Common myeloid progenitor, CD34-positive (primary cell): ENCODE measurements at places on chromosomes 12 and 14.

DNA sequence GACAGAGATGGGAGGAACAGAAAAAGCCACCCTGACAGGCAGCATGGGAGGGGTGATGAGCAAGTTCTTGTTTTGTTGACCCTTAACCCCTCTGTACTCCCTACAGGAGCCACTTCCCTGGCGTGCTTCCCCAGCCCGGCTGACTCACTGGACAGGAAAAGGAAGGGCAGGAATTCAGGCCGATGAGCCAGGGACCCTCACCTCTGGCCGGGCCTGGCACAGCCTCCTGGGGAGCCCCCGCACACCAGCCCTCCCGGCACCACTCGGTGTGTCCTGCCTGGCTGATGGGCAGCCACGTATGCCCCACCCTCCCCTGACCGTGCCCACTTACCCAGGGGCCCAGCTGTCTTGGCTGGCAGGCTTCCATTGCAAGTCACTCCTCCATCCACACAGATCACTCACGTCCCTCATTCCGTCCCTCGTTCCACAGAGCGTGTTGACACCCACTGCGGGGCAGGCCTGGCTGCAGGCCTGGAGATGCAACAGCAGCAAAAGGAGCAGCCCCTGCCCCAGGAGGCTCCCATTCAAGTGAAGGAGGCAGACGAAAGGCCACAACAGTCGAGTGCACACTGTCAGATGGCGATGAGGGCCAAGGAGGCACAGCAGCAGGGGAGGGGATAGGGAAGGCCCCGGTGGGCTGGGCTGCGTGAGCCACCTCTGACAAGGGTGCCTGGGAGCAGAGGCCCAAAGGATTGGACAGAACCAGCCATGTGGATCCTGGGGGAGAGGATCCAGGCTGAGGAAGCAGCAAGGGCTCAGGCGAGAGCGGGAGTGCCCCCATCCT, 19.7 kb upstream of the CD9 start:
- no peaks in the 10 kb centered on the region for H3K36me3 ChIP-seq
- H3K27me3 ChIP-seq: no peaks in the 10 kb centered on the region
- H3K27ac ChIP-seq: no peak overlapping the region
- no peak for DNase-seq
- H3K4me1 ChIP-seq: peaks cover 19% of the 10 kb centered on the region
- no peak overlapping the region for H3K4me3 ChIP-seq

- H3K36me3 ChIP-seq: peaks cover 17% of the 10 kb centered on the region
- H3K4me3 ChIP-seq: no peak overlapping the region
- no peak for DNase-seq
- H3K27ac ChIP-seq: no peak overlapping the region
- H3K27me3 ChIP-seq: no peaks in the 10 kb centered on the region
Measured at GRCh38 chr14:102326583-102326982, 7.0 kb downstream of the ZNF839 start.

- H3K4me3 ChIP-seq: no peak overlapping the region
- no peaks in the 10 kb centered on the region for H3K27me3 ChIP-seq
- H3K36me3 ChIP-seq: peaks cover 2% of the 10 kb centered on the region
Measured at GRCh38 chr14:68530443-68530842, 262.4 kb downstream of the ZFP36L1 start.

GRCh38 chr12:109291521-109292341, 17.4 kb downstream of the FOXN4 start:
- peaks cover 3% of the 10 kb centered on the region for H3K27me3 ChIP-seq
- DNase-seq: peak; percentile 72
- H3K4me3 ChIP-seq: no peak overlapping the region
- H3K4me1 ChIP-seq: peaks cover 15% of the 10 kb centered on the region
- H3K27ac ChIP-seq: no peak overlapping the region
- no peaks in the 10 kb centered on the region for H3K36me3 ChIP-seq

DNA sequence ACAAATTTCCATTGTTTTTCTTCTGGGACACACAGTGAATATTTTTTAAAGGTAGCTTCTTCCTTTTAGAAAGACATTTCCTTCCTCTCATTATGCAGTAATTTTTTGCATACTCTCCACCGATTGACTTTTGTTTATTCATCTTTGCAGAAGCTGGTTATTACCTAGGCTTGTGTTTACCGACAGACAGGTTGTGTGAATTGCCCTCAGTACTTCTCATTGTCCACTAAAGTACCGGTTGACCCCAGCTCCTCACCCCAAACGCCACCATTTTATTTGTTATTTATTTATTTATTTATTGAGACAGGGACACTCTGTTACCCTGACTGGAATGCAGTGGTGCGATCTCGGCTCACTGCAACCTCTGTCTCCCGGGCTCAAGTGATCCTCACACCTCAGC, 63.4 kb upstream of the MYL2 start:
- no peaks in the 10 kb centered on the region for H3K36me3 ChIP-seq
- H3K4me3 ChIP-seq: no peak overlapping the region
- H3K27ac ChIP-seq: no peak overlapping the region

DNA sequence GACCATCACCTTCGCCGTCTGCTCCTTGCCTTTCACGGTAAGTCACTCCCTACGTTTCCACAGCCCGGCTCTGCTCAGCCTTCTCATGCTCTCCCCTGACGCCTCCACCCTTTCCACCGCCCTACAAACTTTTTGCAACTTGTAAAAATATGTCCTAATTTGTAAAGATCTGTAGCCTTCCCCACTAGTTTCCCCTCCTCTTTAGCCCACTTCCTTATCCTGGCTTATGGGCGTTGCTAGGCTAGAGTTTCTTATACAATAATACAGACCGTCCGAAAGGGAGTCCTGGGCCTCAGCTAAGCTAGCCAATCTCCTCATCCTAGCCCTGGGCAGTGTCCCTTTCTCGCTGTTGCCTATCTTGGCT, 1.2 kb downstream of the PTGER2 start:
- no peaks in the 10 kb centered on the region for H3K27me3 ChIP-seq
- no peak for DNase-seq
- peaks cover 2% of the 10 kb centered on the region for H3K36me3 ChIP-seq
- H3K4me1 ChIP-seq: peaks cover 83% of the 10 kb centered on the region
- peak overlapping the region; percentile 75 for H3K27ac ChIP-seq

DNA sequence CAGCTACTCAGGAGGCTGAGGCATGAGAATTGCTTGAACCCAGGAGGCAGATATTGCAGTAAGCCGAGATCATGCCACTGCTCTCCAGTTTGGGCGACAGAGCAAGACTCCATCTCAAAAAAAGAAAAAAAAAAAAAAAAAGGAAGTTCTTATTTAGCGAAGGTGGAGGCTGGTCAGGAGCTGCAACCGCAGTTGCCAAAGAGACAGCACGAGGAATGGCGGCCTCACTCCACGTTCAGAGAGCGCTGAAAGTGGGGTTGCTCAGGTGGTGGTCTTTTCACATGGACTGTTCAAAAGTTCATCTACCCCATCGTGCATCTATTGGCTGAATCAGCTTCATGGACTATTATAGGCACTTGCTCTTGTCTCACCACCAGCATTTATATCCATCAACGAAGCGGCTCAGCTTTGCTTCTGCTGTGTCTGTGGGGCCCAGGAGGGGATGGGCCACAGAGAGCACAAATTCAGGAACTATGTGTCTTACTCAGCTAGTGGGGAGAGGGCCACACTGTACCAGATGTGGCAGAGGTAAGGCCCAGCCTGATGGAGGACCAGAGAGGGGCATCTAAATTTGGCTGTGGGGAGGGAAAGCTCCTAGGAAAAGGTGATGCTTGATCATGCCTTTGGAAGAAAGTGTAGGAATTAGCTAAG, 27.3 kb downstream of the SLC25A47 start:
- no peaks in the 10 kb centered on the region for H3K27me3 ChIP-seq
- DNase-seq: peak; percentile 46
- H3K4me3 ChIP-seq: no peak overlapping the region
- H3K4me1 ChIP-seq: no peaks in the 10 kb centered on the region
- no peak overlapping the region for H3K27ac ChIP-seq

GRCh38 chr12:1688086-1688710, 2.7 kb upstream of the ADIPOR2 start:
- H3K27ac ChIP-seq: no peak overlapping the region
- peaks cover 8% of the 10 kb centered on the region for H3K4me1 ChIP-seq
- no peak for DNase-seq

DNA sequence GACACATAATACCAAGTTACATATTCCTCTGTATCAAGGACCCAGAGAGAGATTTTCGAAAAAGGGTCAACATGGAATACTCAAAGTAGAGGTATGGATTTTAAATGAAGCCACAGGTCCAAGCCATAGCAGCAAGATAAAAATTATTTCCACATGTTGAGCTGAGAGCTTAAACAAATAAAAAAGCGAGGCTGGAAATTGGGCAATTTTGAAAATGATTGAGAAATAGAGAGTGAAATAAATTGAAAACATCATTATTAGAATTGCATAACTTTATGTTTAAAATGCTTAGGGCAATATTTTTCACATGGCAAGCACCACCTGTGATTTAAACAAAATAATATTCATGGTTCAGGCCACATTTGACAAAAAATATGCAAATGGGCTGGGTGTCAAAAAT, 1251.0 kb upstream of the USP15 start:
- H3K4me1 ChIP-seq: no peaks in the 10 kb centered on the region
- H3K27me3 ChIP-seq: no peaks in the 10 kb centered on the region
- H3K27ac ChIP-seq: no peak overlapping the region
- H3K36me3 ChIP-seq: no peaks in the 10 kb centered on the region

- H3K4me3 ChIP-seq: no peak overlapping the region
- H3K27ac ChIP-seq: no peak overlapping the region
- no peak for DNase-seq
- peaks cover 32% of the 10 kb centered on the region for H3K27me3 ChIP-seq
Measured at GRCh38 chr12:113151655-113152054, 2.1 kb downstream of the CFAP73 start.

DNA sequence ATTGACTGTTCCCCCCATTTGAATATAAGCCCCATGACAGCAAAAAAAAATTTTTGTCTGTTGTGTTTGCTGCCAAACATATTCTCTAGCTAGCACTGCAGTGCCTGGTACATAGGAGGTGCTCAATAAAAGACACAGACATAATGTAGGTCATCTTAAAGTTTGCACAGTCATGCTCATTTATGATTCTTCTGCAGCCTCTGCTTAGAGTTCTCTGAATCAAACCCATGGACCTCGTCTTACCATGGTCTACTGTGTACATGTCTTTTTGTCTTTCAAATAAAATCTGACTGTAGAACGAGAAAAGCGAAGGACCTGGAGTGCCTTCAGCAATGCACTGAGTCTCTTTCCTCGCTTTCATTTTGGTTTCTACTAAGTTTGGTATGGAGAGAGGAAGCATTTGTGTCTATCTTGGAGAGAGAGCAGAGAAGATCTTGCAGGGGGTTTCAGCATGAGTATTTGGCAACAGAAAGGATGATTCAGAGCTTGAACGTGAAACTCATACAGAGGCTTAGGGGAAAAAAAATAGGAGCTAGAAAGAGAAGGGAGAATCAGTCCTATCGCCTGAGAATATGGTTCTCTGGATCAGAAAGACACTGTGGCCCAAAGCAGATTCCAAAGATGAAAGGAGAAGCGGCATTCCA, 38.8 kb upstream of the TMCC3 start:
- no peaks in the 10 kb centered on the region for H3K36me3 ChIP-seq
- no peak overlapping the region for H3K27ac ChIP-seq
- H3K4me3 ChIP-seq: no peak overlapping the region
- no peaks in the 10 kb centered on the region for H3K27me3 ChIP-seq
- no peak for DNase-seq

GRCh38 chr14:73943083-73943482, 6.8 kb downstream of the FAM161B start:
- peaks cover 17% of the 10 kb centered on the region for H3K36me3 ChIP-seq
- H3K27ac ChIP-seq: no peak overlapping the region
- H3K27me3 ChIP-seq: no peaks in the 10 kb centered on the region
- no peak overlapping the region for H3K4me3 ChIP-seq

- H3K4me1 ChIP-seq: peaks cover 15% of the 10 kb centered on the region
- peak; percentile 78 for DNase-seq
- H3K27ac ChIP-seq: no peak overlapping the region
- no peaks in the 10 kb centered on the region for H3K27me3 ChIP-seq
- no peak overlapping the region for H3K4me3 ChIP-seq
Measured at GRCh38 chr14:105944632-105945610, 418.5 kb downstream of the TMEM121 start.

GRCh38 chr14:67900231-67900630, 80.7 kb downstream of the RAD51B start:
- no peaks in the 10 kb centered on the region for H3K4me1 ChIP-seq
- no peak for DNase-seq
- H3K4me3 ChIP-seq: no peak overlapping the region
- H3K27ac ChIP-seq: no peak overlapping the region
- no peaks in the 10 kb centered on the region for H3K36me3 ChIP-seq

DNA sequence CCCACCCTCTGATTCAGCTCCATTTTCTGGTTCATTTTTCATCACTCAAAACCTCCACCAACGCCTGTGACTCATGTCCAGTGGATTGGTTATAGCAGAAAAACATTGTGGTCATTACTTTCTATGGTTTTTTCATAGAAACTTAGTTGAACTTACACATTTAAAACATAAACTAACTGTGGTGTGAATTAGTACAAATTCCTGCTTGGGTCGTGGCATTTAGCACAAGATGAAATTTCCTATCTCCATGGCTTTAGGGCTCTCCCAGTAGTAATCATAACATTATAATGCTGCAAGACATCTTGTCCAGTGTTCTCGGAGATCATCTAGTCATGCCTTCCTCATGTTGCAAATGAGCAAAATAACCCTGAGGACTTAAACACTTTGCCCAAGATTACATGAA, 7.1 kb downstream of the RNASE7 start:
- no peaks in the 10 kb centered on the region for H3K36me3 ChIP-seq
- DNase-seq: no peak
- H3K4me3 ChIP-seq: no peak overlapping the region
- no peaks in the 10 kb centered on the region for H3K27me3 ChIP-seq
- H3K27ac ChIP-seq: no peak overlapping the region
